ENCODE measurements at places on chromosomes 4 and X.

- DNase-seq = no peak
Observed at GRCh38 chrX:65574356-65574755, 39.8 kb upstream of the LAS1L start.

GRCh38 chrX:111410590-111411078 lies 1.4 kb downstream of the DCX start:
- DNase-seq = no peak

GRCh38 chrX:11600578-11600977 lies 65.1 kb downstream of the ARHGAP6 start:
- no peak for DNase-seq

DNA sequence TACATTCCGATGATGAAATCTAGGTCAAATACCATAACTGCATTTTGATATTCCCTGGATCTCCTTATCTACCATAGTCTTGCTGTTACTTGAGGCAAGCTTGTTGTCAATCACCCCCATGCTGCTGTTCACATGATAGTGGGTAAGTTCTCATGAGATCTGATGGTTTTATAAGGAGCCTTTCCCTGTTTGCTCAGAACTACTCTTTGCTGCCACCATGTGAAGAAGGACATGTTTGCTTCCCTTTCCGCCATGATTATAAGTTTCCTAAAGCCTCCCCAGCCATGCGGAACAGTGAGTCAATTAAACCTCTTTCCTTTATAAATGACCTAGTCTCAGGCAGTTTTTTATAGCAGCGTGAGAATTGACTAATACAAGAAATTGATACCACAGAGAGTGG lies 432.0 kb downstream of the GLUD2 start:
- DNase-seq = no peak

GRCh38 chr4:17557880-17558279 lies 19.1 kb upstream of the LAP3 start:
- no peak for DNase-seq

GRCh38 chr4:13296986-13297385 lies 187.2 kb downstream of the RAB28 start:
- DNase-seq = no peak

GRCh38 chrX:44155126-44155525 lies 181.9 kb upstream of the NDP start:
- no peak for DNase-seq

All from GM10248 (cell line).